Activated gamma-delta T cell (primary cell): ENCODE measurements at places on chromosomes 2 and 18.

DNA sequence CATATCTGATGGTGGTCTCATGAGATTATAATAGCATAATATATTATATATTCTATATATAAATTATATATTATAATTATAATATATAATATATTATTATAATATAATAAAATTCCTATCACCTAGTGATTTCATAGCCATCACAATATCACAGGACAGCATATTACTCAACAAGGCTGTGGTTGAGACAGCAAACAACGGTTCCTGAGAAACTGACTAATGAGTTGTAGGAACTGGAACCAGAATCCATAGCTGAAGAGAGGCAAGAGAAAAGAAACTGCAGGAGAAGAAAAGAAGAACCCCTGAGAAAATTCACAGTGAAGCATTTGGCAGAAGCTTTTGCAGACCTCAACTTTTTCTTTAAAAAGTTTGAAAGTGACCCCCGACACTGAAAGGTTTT is 84.0 kb downstream of the BCL2L11 start:
- no peak for DNase-seq

DNA sequence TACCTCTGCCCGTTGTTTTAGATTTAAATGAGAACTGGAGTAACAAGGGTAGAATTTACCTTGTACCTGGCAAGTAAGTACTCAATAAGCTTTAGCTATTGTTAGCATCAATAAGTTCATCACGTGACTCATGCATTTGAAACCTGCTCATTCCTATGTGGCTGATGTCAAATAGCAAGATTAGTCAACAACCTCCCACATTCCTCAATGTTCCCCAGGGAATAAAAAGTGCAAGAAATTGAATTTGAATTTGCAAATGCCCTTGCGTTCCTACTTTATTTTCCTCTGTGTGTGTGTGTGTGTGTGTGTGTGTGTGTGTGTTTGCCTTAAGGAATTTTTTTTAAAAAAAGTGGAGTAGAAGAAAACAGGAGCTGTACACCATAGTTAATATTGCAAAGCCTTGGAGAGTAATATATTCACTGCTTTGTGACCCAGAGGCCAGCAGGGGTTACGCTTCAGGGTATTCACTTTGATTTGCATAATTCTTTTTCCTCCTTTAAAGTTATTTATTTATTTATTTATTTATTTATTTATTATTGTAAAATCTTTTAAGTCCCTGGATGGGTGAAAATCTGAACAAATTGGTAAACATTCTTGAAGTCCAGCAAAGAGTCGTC is 43.9 kb upstream of the DNAH7 start:
- DNase-seq, result no peak

DNA sequence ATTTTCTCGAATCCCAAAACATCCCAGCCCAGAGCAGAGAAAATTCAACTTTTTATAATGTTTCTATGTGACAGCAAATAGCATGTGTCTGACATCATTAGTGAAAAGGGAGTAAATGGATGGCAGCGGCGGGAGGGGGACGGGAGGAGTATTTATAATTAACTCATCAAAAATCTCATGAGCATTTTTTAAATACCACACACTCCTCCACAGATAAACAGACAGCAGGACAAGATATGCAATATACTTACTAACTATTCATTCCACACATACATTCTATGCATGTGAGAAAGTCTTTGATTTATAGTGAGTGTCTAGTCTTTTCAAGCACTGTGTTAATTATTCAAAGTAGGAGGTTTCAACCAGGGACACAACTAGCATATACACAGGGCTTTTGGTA is 107.6 kb downstream of the LRP2 start:
- DNase-seq, result no peak

- no peak for DNase-seq
These were observed 105.6 kb downstream of the VSNL1 start for GRCh38 chr2:17646081-17646554.

GRCh38 chr18:62725896-62726295 is 10.6 kb downstream of the PHLPP1 start:
- no peak for DNase-seq

DNA sequence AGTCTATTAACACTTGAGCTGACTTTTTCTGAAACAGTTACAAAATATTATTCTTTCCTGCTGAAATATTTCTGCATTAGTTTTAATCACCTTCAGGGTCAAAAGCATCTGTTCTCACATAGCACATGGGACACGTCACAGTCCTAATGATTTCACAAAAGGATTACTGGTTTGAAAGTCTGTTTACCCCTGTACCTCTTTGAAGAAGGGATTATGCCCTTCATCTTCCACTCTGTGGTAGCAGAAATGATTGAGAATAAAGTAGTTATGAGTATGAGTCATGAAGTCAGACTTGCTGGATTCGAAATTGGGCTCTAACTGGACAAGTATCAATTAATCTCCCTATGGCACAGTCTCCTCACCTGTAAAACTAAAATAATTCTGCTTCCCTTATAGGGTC is 121.2 kb downstream of the SATB2 start:
- no peak for DNase-seq

DNA sequence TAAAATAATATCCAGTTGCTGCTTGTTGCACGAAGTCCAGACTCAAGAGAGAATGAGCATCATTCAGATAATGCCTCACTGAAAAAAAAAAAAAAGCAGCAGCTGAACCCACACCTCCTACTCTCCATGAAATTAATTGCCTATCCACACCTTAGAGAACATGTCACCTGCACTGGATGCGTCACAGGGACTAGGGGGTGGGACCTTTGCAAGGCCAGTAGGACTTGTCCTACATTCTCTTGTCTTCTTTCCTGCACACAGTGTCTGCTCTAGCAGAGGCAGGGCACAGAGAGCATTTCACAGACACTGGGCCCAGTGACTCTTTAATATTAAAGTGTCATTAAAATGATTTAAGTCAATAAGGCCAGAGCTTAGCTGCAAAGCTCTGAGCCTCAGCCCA is at the start of gene ABCA12:
ABCA12 (minus strand) TSS at position 148 of the 400 bp plus-strand sequence. CDS start 418 bp downstream, outside the sequence.
- no peak for DNase-seq

GRCh38 chr2:231463698-231464575 is at the start of gene NCL:
Gene NCL, minus strand, starts transcription at chr2:231464484. Its CDS starts 131 bp downstream, at chr2:231464353.
- DNase-seq, result peak; percentile 77

GRCh38 chr2:133346654-133347053 is 221.6 kb downstream of the NCKAP5 start:
- no peak for DNase-seq
